AG10803 (cell line): ENCODE measurements at places on chromosomes 16 and 17.
A peak's percentile ranks its signal among the peaks of the same experiment; 100 is the strongest.

GRCh38 chr16:31471875-31472708 lies at the start of gene TGFB1I1:
Gene TGFB1I1 (plus strand): TSS chr16:31472152. CDS start chr16:31472189, 37 bp downstream.
- DNase-seq = peak; percentile 84

- peak; percentile 52 for DNase-seq
Observed at GRCh38 chr17:43673516-43674323, 12.0 kb upstream of the MEOX1 start.

DNA sequence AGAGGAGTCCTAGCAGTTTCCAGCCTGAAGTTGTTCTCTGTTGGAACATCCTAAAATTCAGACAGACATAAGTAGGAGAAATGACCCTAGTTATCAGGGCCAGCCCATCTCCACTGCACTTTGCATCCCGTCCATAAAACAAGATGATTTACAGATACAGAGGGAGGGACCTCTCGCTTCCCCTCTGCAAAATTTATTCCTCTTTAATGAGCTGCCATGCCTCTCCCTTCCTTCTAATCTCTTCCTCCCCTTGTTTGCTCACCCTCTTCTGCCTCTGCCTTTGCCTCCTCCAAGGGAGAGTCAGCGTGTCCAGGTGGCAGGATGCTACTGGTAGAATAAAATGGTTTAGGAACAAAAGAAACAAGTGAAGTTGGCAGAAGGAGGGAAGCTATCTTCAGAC lies 351.3 kb downstream of the SOX9 start:
- DNase-seq = no peak

DNA sequence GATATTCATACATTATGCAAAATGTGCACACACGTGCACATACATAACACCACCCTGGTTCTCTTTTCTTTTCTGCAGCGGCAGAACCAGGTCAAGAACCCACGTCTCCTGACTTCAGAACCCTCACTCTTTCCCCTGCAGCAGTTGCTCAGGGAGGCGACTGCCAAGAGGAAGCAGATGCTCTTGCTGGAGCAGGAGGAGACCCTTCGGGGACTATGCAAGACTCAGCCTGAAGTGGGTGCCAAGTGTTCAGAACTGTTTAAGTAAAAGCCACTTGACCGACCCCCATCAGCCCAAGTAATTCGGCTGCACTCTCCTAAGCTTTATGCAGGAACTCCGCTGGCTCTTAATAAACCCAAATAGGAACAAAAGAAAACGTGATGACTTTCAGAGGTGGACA lies 193.8 kb downstream of the SLC39A11 start:
- DNase-seq = no peak

- DNase-seq = no peak
Observed at GRCh38 chr17:29048440-29049368, 5.8 kb downstream of the PIPOX start.

GRCh38 chr17:50534979-50535326 lies 2.4 kb downstream of the EPN3 start:
- no peak for DNase-seq

- DNase-seq = no peak
Observed at GRCh38 chr17:28325211-28325610, 6.2 kb downstream of the TMEM97 start.

- no peak for DNase-seq
Observed at GRCh38 chr17:65142247-65142646, 5.1 kb downstream of the RGS9 start.
